ENCODE measurements at places on chromosomes 6 and 20.

DNA sequence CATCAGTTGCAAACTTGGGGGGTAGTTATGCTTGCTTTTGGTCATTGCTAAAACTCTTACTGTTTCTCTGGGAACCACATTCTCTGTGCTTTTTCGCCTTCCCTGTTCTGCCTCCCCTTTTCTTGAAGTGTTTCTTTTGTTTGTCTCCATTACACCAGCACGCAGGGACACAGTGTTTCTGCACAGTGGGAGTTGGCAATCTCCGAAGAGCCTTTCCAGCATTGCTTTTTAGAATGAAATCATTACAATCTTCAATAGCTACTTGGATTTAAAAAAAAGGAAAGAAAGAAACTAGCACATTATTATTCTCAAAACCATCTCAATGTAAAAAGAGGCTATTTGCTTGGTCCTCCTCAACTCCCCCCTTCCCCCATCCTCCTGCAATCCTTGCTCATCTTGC lies 536.7 kb upstream of the MMS22L start:
- DNase-seq: no peak

- no peak for DNase-seq
Measured at GRCh38 chr6:115365783-115366182, 694.9 kb downstream of the FRK start.

- no peak for DNase-seq
Measured at GRCh38 chr6:14966906-14967711, 278.8 kb upstream of the JARID2 start.

DNA sequence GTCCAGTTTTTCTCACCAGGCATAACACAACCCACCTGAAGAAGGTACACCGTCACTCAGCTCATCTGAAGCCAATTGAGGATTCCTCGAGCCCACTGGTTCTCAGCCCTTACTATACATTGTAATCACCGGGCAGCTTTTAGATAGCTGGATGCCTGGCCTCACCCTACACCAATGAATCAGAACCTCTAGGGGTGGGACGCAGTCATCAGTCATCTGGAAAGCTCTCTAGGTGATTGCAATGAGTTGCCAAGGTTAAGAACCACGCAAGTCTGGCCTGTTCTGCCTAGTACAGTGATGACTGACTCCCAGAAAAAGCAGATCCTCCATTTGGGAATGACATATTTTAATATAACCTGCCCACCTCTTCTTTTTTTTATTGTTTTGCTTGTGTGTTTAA lies 41.1 kb downstream of the MC3R start:
- no peak for DNase-seq
